ENCODE measurements at places on chromosomes 7 and 10.

DNA sequence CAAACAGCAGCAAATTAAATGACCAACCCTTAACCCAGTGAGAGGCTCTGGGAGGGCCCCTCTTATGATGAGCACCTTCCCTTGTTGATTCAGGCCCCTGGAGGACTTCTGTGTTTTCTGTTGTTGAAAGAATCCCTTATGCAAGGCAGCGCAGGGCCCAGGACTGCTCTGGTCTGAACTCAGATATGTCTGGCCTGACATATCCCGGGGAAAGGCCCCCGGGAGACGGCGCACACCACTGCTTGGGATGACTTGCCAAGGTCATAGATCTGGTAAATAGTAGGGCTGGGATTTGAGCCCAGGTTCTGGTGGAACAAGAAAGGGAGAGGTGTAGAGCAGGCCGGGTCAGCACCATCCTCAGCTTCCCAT lies 124.0 kb downstream of the AOAH start:
- DNase-seq: no peak

DNA sequence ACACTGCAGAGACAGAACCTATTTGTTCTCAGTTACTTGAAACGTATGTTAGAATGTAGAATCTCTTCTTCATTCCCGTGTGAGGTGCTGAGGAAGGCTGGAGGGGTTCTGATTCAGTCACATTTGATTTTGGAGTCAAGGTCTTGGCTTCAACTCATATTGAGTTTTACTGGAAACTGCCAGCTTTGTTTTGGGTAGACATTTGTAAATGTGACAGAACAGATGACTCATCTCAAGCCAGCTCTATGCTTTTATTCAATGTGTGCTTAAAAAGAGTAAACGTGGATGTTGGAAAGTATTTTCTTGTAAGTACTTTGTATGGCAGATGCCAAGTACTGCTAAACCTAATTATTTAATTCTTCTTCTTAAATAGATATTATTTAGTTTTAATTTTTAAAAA lies 780.8 kb upstream of the C7orf33 start:
- no peak for DNase-seq

DNA sequence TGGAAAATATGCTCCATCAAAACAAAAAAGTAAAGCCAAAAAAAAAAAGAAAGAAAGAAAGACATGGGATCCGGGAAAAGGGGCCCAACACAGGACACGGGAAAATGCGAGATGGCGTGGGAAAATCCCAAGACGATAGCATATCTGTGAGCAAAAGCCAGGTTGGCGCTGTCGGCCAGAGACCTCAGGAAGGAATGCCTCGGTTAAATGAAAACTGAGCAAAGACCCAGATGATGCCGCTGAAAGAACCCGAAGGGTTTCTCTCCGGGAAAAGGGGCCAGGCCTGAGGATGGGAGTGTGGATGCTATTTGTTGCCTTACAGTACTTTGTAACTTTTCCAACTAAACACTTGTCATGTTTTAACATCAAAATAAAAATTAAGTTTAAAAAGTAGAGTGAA lies 49.5 kb upstream of the PPP2R2D start:
- no peak for DNase-seq

DNA sequence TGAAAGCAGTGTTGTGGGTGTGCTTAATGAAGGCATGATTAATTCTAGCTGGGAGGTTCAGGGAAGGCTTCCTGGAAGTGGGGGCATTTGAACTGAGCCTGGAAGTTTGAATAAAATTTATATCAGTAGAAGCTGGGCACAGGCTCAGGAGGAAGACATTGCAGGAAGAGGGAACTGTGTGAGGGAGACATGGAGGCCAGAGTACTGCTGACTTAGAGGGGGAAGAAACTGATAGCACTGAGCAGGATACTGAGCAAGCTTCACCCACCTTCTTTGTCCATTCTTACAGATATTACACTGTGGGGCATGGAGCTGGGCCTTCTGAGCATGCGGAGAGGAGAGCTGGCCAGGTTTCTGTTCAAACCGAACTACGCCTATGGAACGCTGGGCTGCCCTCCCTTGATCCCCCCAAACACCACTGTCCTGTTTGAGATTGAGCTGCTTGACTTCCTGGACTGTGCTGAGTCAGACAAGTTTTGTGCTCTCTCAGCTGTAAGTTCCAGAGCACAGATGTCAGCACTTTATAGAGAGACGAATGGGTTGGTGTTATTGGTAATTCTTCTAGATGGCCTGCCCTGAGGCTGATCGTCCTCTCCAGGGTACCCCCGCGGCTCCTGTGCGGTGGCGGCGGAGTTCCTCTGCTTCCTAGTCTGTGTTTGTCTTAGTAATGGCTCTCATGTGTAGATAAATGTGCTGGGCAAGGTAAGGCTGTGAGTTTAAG lies 2.1 kb downstream of the FKBP6 start:
- no peak for DNase-seq

DNA sequence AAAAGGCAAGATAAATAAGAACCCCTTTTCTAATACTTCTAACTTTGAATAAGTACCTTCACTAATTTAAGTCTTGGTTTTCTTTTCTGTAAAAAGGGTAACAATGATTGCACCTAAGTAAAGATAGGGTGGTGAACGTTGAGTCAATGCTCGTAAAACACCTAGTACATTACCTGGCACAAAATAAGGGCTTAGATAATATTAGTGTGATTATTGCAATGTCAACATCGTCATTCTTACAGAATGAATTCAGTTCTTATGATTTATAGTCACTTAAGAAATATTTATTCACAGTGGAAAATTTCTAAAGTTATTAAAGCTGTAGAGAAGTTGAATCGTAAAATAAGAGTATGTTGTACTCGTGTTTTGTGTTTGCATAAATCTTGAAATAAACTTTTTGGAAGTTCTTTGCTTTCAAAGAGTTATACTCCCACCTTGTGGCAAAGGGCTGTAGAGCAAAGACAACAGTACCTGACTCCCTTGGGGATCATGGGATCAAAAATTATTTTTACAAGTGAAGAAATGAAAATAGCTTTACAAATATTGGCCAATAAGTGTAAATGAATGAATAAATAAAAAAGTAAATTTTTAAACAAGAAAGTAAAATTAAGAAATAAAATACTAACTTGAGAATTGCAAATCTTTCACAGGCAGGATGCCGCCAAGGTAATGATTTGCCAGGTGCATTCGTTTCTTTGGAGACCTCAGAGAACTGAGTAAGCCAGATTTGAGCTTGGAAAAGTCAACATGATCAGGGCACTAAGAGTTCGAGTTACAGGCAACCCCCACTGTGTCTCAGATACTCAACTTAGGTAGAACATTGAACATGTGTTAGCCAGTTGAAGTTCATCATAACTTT lies 285.8 kb upstream of the CACNA2D1 start:
- DNase-seq: peak; percentile 55

GRCh38 chr7:122040147-122040546 lies 103.9 kb downstream of the AASS start:
- DNase-seq: no peak

GRCh38 chr7:92632791-92633190 lies 42.6 kb upstream of the FAM133B start:
- no peak for DNase-seq

GRCh38 chr7:111175908-111176441 lies 85.0 kb downstream of the LRRN3 start:
- no peak for DNase-seq

GRCh38 chr10:103637927-103638557 lies 144.5 kb downstream of the NEURL1 start:
- no peak for DNase-seq

GRCh38 chr10:110137142-110137545 lies 70.3 kb upstream of the MXI1 start:
- DNase-seq: peak; percentile 80

GRCh38 chr10:81036257-81036656 lies 498.6 kb downstream of the SH2D4B start:
- DNase-seq: peak; percentile 17

DNA sequence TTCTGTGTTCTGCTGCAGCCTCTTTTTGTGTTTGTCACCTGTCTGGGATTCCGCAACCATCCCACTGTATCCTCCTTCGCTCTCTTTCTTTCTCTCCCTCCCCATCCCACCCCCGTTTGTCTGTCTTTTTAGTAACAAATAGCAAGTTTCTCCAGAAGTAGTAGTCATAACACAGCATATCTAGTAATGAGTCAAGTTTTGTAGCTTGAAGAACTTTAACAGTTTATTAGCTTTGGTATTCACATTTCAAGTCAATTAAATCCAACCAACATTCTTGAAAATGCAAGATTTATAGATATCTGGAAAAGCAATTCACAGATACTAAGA lies 154.1 kb upstream of the MTPN start:
- no peak for DNase-seq

DNA sequence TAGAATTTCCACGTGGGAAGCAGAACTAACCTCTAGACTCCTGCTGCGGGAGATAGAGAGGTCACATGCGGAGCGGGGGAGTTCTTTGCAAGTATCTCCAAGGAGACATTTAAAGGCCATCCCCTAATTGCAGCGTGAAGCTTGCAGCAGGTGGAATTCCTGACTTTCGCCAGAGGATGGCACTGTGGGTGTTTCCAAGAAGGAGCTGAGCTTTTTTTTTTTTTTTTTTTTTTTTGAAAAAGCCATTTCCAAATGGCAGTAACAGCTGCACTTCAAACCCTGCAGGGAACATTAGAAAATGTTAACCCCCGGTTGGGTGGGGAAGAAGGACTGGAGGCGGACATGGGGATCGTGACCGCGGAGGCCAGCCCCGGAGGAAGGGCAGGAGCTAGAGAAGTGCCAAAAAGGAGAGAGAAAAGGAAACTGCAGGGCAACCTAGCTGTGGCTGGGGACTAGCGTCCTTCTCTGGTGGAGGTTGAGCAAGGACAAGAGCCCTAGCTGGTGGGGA lies 487.7 kb downstream of the TYW1 start:
- DNase-seq: peak; percentile 93

- DNase-seq: no peak
Measured at GRCh38 chr10:58776568-58777318, 264.1 kb downstream of the BICC1 start.

DNA sequence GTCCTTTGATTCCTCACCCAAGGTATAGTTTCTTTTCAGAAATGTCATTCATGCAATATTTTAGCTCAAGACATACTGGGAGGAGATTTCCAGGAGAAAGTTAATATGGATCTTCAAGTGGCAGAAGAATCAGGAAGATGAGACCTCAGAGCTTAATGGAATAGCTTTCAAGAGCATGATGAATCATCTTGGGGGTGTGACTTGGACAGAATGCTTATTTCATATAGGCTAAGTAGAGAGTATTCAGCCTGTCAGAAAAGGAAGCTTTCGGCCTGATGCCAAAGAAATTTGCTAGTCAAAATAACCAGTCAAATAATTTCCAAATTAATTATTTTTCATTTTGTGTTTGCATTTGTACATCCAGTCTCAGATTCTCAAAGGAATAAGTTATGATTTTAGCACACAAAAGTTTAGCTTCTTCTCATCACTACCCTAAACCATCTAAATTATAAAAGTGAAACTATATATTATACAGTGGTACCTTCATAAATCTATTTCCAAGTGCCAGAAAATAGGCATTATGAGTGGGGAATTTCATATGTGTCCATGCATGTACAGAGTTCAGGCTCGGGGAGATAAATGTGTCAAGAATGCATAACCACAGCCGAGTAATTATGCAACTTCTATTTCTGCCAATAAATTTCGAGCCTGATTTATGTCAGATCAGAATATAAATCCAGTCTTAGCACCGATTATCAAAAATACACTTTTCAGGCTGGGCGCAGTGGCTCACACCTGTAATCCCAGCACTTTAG lies 27.3 kb upstream of the CALD1 start:
- DNase-seq: no peak

GRCh38 chr7:23377134-23377533 lies 78.0 kb downstream of the MALSU1 start:
- DNase-seq: no peak

DNA sequence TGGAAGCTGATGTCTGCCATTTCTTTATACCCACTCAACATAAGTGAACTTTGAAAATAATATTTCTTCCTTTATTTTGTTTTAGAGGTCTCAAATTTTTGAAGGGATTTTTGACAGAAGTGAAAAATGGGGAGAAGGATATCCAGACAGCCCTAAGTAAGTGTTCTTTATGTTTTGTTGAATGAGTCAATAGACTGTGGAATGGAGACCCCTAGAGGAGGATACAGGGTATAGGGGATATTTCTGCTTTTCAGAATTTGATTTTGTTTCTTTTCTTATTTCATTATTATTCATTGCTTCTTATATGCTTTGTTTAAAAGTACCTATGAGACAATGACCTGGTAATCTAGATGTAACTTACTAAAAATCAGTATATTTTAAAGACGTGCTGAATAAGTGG lies 34.4 kb downstream of the PLEKHA8 start:
- peak; percentile 44 for DNase-seq

GRCh38 chr10:119283818-119284217 lies 76.4 kb downstream of the GRK5 start:
- no peak for DNase-seq

DNA sequence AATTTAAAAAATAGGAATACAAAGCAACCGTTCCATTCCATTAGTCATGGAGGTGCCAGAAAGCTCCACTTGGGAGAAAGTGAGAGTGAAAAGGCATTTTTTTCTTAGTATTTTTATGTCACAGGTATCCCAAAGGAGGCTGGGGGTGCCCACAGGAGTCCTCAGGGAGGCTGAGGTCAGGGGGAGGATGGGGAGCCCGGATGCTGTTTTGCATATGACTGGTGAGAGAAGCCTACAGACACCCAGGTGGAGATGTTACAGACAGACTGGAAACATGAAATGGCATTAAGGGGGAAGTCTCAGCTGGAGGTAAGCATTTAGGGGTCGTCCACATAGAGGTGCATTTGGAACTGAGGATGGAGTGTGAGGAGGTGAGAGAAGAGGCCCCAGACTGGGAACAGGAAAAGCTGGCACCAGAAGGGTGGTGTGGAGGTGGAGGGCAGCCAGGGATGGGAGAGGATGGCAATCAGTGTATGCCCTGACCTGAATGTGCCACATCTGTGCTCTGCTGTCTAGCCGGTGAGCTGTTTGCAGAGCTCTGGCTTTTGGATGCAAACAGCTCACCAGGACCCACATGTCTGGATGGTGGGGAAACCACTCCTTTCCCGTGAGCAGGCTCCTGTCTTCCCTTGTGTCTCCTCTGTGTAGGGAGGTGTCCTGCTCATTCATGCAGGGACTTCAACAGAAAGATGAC lies 101.1 kb downstream of the RAMP3 start:
- DNase-seq: no peak

- DNase-seq: peak; percentile 99
Measured at GRCh38 chr7:129824291-129825208, 128.2 kb downstream of the UBE2H start.
